ENCODE measurements at places on chromosomes 6 and 20.

DNA sequence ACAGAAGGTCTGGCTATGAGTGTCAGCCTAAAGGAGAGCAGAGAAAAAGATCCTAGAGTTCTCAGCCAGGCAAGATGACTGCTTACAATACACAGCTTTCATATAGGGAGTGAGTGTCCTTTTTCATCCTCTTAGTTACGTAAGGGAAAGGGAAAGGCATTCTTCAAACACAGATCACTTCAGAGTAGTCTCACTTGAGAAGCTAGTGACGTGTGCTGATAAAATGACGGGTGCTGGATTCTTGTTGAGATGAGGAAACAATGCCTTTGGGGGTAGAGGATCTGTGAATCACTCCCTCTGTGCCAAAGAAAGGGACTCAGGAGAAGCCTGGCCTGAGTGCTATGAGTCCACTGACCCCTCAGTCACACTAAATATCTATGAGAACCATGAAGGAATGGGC, 117.3 kb downstream of the QRSL1 start:
- no peak for DNase-seq

DNA sequence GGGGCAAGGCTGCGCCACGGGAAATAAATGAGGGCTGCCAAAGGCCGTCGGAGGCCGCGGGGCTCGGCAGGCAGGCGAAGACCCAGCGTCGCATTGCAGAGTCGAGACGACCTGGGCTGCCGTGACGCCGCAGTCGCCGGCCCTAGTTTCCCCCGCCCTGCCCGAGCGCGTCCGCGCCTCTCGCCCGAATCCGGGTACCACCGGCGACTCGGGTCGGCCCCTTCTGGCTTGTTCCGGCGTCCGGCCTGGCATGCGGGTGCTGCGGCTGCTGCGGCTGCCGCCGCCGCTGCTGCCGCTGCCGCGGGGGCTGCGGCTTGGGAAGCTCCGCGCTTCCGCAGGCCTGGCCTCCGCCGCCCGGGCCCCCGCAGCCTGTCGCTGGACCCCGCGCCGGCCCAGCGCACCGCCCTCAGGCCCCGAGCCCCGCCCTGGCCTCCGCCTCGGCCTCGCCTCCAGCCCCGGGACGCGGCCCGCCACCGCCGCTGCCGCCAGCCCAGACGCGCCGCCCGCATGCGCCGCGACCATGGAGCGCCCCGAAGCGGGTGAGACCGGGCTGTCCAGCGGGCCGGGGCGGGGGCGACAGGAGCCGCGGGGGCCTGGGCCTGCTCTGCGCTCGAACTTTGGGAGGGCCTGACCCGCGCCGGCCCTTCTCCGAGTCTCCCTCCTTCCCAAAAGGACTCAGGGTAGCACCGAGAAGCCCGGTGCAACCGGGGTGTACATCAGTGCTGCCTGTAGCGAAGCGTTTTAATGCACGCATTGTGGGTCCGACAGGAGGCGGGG, at the start of gene AKAP7:
TSS of gene AKAP7 (plus strand) at position 224 of the 777 bp plus-strand sequence. CDS start at position 521, 297 bp downstream.
- DNase-seq: peak; percentile 48

DNA sequence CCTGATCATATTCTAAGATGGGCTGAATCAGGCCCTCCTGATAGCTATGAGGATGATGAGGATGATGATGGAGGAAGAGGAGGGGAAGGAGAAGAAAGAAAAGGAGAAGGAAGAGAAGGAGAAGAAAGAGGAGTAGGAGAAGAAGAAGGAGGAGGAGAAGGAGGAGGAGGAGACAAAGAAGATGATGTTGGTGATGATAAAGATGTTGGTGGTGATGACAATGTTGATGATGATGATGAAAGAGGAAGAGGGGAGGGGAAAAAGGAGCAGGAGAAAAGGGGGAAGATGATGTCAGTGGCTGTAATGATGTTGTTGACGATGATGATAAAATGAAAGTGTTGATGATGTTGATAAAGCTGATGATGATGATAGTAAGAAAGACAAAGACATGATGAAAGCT, 119.5 kb downstream of the CDC5L start:
- no peak for DNase-seq

GRCh38 chr6:129672881-129673631, 36.9 kb downstream of the ARHGAP18 start:
- DNase-seq: no peak

DNA sequence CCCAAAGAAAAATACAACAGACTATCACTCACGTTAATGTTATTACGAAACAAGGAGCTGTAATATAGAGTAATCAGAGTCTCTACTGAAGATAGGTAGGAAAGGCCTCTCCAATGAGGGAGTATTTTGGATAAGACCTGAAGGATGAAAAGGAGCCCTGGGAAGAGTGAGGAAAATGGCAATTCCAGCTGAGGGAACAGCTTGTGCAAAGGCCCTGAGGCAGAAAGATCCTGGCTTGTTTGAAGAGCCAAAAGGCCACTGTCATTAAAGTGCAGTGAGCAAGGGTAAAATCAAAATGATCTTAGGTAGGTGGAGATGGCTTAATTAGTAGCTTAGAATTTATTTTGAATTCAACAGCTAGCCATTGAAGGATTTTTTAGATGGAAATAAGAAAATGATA, 138.6 kb downstream of the KHDC1L start:
- DNase-seq: no peak

DNA sequence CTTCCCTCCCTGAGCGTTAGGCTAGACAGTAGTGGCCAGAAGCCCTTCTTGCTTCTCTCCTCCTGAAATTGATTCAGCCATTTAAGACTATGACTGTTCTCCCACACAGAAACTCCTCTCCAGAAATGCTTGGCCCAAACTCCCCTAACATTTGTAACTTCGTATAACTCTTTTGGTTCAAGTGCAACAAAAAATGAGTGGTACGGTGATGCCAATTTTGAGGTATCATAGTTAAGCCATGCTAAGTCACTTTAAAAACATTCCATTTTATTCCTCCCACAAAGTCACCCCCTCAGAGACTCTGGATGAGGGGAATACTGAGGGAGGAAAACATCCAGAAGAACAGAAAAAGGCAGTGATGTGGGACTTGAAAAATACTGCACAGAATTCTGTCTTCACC, 21.1 kb upstream of the ROS1 start:
- no peak for DNase-seq
